ENCODE measurements at places on chromosomes 12 and 14. TPM values are rescaled to one million over a fixed set of nuclear protein-coding genes. Genes with fewer than 3 reads are reported as not detected.

Gene AKAP3
- total RNA-seq, result 0.72 TPM

Gene KRT85
- total RNA-seq, result not detected

Gene CLEC1A
- 10.6 TPM for total RNA-seq

Gene RASAL1
- not detected for total RNA-seq

Gene DICER1
- total RNA-seq, result 59.7 TPM

Gene RHOF
- total RNA-seq, result 18.2 TPM

Gene CNPY2
- total RNA-seq, result 86.9 TPM

Gene CCDC175
- not detected for total RNA-seq

Gene POLE2
- total RNA-seq, result 30.1 TPM

Gene WNT1
- not detected for total RNA-seq

Gene EIF2S3B
- total RNA-seq, result 1.5 TPM

Gene OASL
- 0.29 TPM for total RNA-seq

Gene FOXM1
- total RNA-seq, result 54.6 TPM

Gene LRP1
- 2.9 TPM for total RNA-seq

Gene SLC6A13
- total RNA-seq, result not detected

Gene CCDC177
- not detected for total RNA-seq

Gene CCDC197
- total RNA-seq, result not detected

Gene MDGA2
- not detected for total RNA-seq

Gene PRH2
- total RNA-seq, result not detected

Gene RTN1
- 0.93 TPM for total RNA-seq

Gene GDF3
- total RNA-seq, result 0.65 TPM

Gene TESPA1
- total RNA-seq, result not detected

Gene CPNE6
- total RNA-seq, result not detected

Gene SYCP3
- total RNA-seq, result 0.07 TPM

Gene TROAP
- 40.5 TPM for total RNA-seq

Gene MANSC1
- total RNA-seq, result 43.6 TPM

Gene CLEC9A
- not detected for total RNA-seq

Gene CD163L1
- 7.8 TPM for total RNA-seq

Gene SMCO2
- 0.50 TPM for total RNA-seq

Gene KCNA1
- not detected for total RNA-seq

Gene MMAB
- total RNA-seq, result 36.6 TPM

Gene PKP2
- total RNA-seq, result 8.7 TPM

Gene OVCH1
- under 0.01 TPM for total RNA-seq

Gene DEGS2
- total RNA-seq, result under 0.01 TPM

Gene MORN3
- total RNA-seq, result 0.29 TPM

Gene SLC5A8
- total RNA-seq, result not detected

Gene FLRT2
- total RNA-seq, result 41.5 TPM

Gene FERMT2
- total RNA-seq, result 189 TPM

Gene COPS7A
- total RNA-seq, result 34.7 TPM

Gene LRRC43
- total RNA-seq, result 0.57 TPM

Gene MYH6
- not detected for total RNA-seq

Gene FAIM2
- total RNA-seq, result not detected

Gene KDM5A
- total RNA-seq, result 65.0 TPM

Gene KRT82
- not detected for total RNA-seq

Gene DHRS2
- total RNA-seq, result 1.5 TPM

Gene BDKRB1
- total RNA-seq, result not detected

Gene LTB4R2
- 10.6 TPM for total RNA-seq

Gene TAS2R43
- not detected for total RNA-seq

Gene EPYC
- not detected for total RNA-seq

Gene TMEM233
- total RNA-seq, result 4.1 TPM

Gene FCF1
- 72.6 TPM for total RNA-seq

Gene SPIC
- not detected for total RNA-seq

All from thoracic aorta endothelial cell (primary cell).